Vagina (tissue), 2 donors: ENCODE measurements at places on chromosomes 11 and 22.

- no peak for DNase-seq
Observed at GRCh38 chr11:111726301-111726713, 39.9 kb downstream of the PPP2R1B start.

- no peak for DNase-seq
Observed at GRCh38 chr11:60281485-60281884, 1.0 kb downstream of the MS4A4A start.

GRCh38 chr22:29873943-29874342 is 9.0 kb upstream of the MTMR3 start:
- DNase-seq: no peak

- DNase-seq: no peak
Observed at GRCh38 chr11:1926156-1927025, 6.9 kb downstream of the TNNT3 start.

- DNase-seq: no peak
Observed at GRCh38 chr11:65501186-65501471, 2.3 kb downstream of the MALAT1 start.

DNA sequence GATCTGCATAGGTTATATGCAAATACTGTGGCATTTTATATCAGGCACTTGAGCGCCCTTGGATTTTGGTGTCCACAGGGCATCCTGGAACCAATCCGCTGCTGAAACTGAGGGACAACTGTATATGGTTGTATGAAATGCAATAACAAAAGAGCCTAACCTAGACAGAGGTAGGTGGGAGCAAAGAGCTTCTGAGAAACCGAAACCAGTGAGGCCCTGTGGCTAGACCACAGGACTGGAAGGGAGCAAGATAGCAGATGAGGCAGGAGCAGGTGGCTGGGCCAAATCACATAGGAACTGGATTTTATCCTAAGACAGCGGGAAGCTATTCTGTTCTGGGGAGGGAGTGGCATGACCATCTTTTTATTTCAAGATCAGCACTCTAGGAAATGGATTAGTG is 30.1 kb downstream of the RCN1 start:
- no peak for DNase-seq

GRCh38 chr11:19869466-19869865 is 156.8 kb downstream of the NAV2 start:
- no peak for DNase-seq

- no peak for DNase-seq
Observed at GRCh38 chr22:23526596-23527316, 53.3 kb downstream of the IGLL1 start.

DNA sequence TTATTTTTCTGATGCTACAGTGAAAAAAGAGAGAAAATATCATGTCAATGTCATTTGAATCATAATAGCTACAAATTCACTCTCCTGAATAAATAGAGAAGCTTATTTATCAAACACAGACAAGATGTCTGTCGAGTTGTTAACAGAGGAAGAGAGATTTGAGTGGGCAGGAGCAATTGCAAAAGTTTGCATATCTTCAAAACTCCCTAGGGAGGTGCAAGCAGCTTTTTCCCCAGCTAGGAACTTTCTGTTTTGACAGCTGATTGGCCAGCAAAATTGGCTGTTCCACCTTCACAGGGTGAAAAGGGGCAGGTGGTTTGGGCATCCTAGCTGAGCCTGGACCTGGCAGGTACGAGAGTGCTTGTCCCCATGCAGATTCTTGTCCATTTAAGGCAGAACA is 98.2 kb downstream of the NTM start:
- DNase-seq: no peak

GRCh38 chr22:44429941-44430587 is 68.0 kb downstream of the RTL6 start:
- no peak for DNase-seq

DNA sequence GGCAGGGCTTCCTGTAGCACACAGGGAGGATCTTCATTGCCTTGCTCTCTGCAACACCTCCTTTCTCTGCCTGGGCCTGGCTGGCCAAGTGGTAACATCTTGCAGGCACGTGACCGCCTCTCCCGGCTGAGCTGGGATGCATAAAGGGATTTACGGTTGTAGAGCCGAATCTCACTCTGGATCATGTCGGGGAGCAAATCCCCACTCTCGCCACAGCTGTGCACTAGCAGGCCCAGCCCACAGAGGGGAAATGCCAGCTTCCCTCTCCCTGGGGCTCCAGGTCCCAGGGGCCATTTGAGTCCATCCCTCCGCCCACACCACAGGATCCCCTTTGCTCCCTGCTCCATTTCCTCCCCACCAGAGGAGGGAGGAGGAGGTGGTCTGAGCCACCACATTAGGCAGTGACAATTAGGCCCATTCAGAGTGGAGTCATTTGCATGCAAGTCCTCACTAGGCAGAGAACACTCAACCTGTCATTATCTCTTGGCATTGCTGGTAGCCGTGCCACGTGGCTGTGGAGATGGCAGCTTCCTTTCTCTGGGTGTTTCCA is 196.7 kb downstream of the DSCAML1 start:
- DNase-seq: no peak

- DNase-seq: no peak
Observed at GRCh38 chr11:60748821-60749220, 7.8 kb upstream of the MS4A15 start.

DNA sequence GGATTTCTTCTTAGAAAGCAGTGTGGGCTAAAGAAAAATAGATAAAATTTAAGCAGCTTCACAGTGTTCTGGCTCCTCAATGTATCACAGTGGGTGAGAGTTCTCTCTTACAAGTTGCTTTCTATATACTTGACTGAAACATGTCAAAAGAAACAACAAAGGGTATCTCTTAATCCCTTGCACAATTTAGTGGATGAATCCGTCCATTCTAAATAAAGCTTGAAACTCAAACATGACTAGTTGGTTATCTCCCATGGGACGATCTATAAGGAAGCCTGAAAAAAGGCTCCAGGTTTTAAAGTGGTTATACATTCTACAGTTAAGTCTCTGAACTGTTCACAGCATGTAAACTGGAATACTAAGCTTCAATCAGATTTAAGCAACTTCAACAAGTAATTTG is 993.1 kb upstream of the CNTN5 start:
- no peak for DNase-seq
